Activated naive CD8-positive, alpha-beta T cell treated with anti-CD3 and anti-CD28 coated beads for 36 hours (primary cell): ENCODE measurements at places on chromosomes 12 and 14.

DNA sequence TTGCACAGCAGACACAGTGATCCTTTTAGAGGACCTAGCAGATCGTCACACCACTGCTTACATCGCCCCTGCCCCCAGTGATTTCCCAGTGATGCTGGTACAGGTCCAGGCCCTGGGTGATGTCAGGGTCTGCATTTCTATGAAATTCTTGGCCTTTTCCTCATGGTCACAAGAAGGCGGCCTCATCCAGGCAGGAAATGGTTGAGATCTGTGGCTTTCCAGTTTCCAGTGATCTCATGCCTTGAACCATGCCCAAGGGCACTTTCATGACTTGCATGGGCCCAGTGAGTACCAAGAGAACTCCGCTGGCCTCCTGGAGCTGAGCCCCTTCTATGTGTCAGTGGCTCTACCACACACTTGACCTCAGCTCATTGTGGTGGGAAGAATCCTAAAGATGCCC is 41.9 kb upstream of the BDKRB2 start:
- H3K27ac ChIP-seq, result no peak overlapping the region
- no peak overlapping the region for H3K4me3 ChIP-seq
- no peaks in the 10 kb centered on the region for H3K4me1 ChIP-seq

DNA sequence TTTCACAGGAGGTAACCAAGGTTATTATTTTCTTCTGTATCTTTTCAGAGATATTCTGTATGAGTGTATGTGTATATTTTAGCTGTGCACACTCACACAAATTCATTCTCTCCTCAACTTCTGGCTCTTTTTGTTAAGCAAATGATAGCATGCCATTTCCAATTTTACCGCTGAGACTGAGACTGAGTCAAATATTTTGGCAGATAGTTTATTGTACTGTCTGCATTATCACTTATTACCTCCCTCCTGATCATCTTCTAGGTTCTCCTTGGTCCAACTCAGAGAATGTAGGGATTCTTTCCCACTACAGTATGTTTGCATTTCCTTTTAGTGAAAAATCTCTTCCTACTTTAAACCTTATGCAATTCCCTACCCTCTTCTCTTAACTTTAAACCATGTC is 33.3 kb downstream of the DACT1 start:
- H3K27me3 ChIP-seq, result no peaks in the 10 kb centered on the region
- DNase-seq, result no peak
- no peak overlapping the region for H3K27ac ChIP-seq
- no peaks in the 10 kb centered on the region for H3K36me3 ChIP-seq
- H3K4me3 ChIP-seq, result no peak overlapping the region

DNA sequence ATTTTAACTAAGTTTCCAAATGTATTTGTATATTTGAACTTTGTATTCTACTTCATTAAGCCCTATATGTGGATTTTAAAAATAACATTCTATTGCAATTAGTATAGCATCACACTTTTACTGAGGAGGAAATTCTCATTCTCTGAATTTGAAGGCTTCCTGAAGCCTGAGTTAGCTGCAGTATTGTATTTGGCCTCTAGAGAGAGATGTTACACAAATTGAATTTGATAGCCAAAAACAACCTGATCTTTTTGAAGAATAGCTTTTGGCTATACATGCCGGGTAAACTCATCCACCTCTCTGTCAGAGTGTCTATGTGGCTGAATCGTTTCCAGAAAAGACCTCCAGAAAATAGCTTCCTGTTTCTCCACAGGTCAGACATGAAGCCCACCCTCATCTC is 316.5 kb upstream of the OR4E1 start:
- no peaks in the 10 kb centered on the region for H3K27me3 ChIP-seq
- no peak for DNase-seq
- no peaks in the 10 kb centered on the region for H3K36me3 ChIP-seq
- peaks cover 15% of the 10 kb centered on the region for H3K4me1 ChIP-seq

DNA sequence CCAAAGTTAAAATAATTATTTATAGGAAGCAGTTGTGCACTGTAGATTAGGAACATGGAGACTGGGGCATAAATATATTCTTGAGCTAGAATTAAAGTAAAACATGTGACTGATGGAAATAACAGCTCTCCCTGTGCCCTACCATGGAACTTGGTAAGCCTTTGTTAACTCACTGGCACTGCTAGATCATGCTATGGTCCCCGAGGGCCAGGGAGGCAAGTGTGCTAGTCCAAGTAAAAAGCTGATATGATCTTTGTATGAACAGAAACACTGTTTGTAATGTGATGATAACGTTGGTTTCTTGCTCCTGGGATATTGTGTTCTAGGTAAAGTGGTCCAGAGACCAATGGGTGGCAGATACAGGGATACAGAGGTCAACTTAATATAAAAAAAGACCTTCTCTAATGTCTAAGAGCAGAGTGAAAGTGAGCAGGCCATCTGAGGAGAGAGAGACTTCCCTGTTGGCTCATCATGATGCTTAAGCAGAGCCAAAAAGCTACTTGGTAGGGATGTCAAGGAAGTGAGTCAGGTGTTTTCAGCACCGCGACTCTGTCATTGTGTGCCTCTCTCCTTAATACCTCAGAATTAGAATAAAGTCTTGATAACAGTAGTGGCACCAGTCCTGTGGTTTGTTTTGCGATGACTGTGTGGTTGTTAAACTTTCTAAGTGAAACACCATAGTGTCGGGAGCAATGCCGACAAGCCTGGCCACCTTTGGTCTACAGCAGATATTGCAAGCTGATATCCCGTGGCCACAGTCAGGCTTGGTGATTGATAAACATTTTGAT is 27.6 kb downstream of the BICD1 start:
- H3K27me3 ChIP-seq, result no peaks in the 10 kb centered on the region
- peak overlapping the region; percentile 83 for H3K27ac ChIP-seq
- peak; percentile 70 for DNase-seq
- peaks cover 2% of the 10 kb centered on the region for H3K36me3 ChIP-seq

- no peaks in the 10 kb centered on the region for H3K27me3 ChIP-seq
- DNase-seq, result no peak
- H3K4me1 ChIP-seq, result peaks cover 28% of the 10 kb centered on the region
- no peak overlapping the region for H3K27ac ChIP-seq
- no peak overlapping the region for H3K4me3 ChIP-seq
Measured at GRCh38 chr12:46154221-46154985, 114.4 kb downstream of the SLC38A1 start.

- H3K36me3 ChIP-seq, result peaks cover 11% of the 10 kb centered on the region
- peaks cover 6% of the 10 kb centered on the region for H3K4me1 ChIP-seq
- no peak overlapping the region for H3K27ac ChIP-seq
- no peak overlapping the region for H3K4me3 ChIP-seq
- no peak for DNase-seq
- H3K27me3 ChIP-seq, result no peaks in the 10 kb centered on the region
Measured at GRCh38 chr14:75917322-75917945, 64.4 kb downstream of the TGFB3 start.

DNA sequence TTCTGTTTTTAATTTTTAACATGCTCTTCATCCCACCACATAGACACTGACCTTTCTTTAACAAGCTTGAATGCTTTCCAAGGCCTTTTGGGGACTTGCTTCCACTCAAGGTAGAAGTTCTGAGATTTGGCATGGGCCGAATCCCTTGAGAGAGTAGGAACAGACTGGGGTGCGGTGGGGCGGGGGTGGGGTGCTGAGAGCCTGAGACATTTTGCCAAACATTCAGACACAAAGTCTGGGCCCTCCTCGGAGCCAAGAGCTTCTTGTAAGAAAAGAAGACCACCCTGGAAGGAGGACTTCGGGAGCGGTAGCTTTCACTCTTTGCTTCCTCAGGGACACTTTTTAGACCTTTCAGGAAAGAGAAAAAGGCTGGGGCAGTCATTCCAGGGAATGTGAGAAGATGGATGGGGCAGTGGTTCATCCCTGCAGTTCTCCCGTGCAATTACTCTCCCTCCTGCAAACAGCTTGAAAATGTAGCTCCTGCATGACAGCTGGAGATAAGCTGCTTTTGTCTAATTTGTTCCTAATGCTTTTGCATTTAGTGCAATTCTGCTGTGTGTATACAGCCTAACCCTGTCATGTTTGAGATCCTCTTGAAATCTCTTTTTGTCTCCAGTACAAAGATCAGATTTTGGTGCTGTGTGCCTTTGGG is 16.3 kb upstream of the MYO1H start:
- H3K27ac ChIP-seq, result no peak overlapping the region
- H3K4me3 ChIP-seq, result no peak overlapping the region
- H3K36me3 ChIP-seq, result no peaks in the 10 kb centered on the region
- peaks cover 5% of the 10 kb centered on the region for H3K27me3 ChIP-seq
- DNase-seq, result no peak

DNA sequence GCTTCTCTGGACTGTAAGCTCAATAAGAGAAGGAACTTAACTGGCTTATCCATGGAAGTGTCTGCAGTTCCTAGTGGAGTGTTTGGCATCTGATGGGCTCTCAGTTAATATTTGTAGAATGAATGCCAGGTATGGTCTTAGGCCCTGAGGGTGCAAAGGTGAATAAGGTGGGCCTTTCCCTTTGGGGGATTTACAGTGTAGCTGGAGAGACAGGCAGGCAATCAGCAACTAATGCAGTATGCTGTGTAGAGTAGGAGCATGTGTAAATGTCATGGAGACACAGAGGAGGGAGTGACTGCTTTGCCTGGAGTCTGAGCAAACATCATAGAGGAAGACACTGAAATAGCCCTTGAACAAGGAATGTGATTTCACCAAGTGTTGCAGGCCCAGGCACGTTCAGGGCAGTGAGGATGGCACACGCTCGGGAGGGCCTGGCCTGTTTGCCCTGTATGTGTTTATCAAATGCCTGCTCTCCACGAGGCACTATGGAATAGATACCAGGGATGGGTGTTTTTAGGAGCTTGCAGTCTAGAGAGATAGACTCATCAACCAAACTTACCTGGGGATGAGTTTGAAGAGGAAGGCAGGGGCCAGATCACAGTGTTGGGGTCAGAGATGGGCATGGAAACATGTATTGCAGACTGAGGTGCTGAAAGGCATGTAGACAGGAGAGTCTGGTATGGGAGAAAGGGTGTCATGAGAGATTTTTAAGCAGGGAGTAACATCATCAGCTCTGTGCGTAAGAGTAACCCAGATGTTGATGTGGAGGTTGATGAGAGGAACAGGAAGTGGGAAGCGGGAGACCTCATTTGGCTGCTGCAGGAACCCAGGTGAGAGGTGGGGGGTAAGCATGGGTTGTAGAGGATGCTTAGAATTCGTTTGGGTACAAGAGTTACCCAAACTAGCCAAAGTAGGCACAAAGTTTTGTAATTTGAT is 54.1 kb downstream of the PLXNC1 start:
- peak overlapping the region; percentile 30 for H3K27ac ChIP-seq
- H3K4me1 ChIP-seq, result peaks cover 44% of the 10 kb centered on the region
- H3K4me3 ChIP-seq, result no peak overlapping the region
- peaks cover 19% of the 10 kb centered on the region for H3K36me3 ChIP-seq

- H3K4me1 ChIP-seq, result peaks cover 36% of the 10 kb centered on the region
- H3K27ac ChIP-seq, result no peak overlapping the region
- peaks cover 6% of the 10 kb centered on the region for H3K36me3 ChIP-seq
- H3K4me3 ChIP-seq, result no peak overlapping the region
- DNase-seq, result no peak
Measured at GRCh38 chr14:61625165-61625564, 70.1 kb upstream of the HIF1A start.

GRCh38 chr12:75783093-75783877 is 248.3 kb downstream of the PHLDA1 start:
- DNase-seq, result no peak
- no peaks in the 10 kb centered on the region for H3K36me3 ChIP-seq
- H3K27me3 ChIP-seq, result peaks cover 14% of the 10 kb centered on the region
- no peak overlapping the region for H3K27ac ChIP-seq
- H3K4me1 ChIP-seq, result peaks cover 8% of the 10 kb centered on the region

DNA sequence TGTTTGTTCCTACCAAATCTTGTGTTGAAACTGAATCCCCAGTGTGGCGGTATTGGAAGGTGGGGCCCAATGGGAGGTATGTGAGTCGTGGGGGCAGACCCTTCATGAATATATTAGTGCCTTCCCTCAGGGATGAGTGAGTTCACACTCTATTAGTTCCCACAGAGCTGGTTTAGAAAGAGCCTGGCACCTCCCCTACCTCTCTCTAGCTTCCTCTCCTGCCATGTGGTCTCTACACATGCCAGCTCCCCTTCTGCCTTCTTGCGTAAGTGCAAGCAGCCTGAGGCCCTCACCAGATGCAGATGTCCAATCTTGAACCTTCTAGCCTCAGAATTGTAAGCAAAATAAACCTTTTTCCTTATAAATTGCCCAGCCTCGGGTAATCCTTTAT is 105.8 kb downstream of the SPTSSA start:
- H3K36me3 ChIP-seq, result no peaks in the 10 kb centered on the region
- no peak overlapping the region for H3K4me3 ChIP-seq
- H3K27ac ChIP-seq, result no peak overlapping the region
- H3K27me3 ChIP-seq, result no peaks in the 10 kb centered on the region

GRCh38 chr12:83997423-83997822 is 915.2 kb downstream of the SLC6A15 start:
- no peaks in the 10 kb centered on the region for H3K4me1 ChIP-seq
- H3K4me3 ChIP-seq, result no peak overlapping the region
- H3K27ac ChIP-seq, result no peak overlapping the region
- no peaks in the 10 kb centered on the region for H3K27me3 ChIP-seq
- H3K36me3 ChIP-seq, result no peaks in the 10 kb centered on the region
- DNase-seq, result no peak

- H3K4me1 ChIP-seq, result peaks cover 44% of the 10 kb centered on the region
- no peak for DNase-seq
- H3K27ac ChIP-seq, result no peak overlapping the region
- peaks cover 26% of the 10 kb centered on the region for H3K36me3 ChIP-seq
Measured at GRCh38 chr14:75147423-75148071, 20.7 kb upstream of the NEK9 start.

- H3K27me3 ChIP-seq, result peaks cover 4% of the 10 kb centered on the region
- H3K36me3 ChIP-seq, result no peaks in the 10 kb centered on the region
- H3K4me1 ChIP-seq, result peaks cover 6% of the 10 kb centered on the region
Measured at GRCh38 chr12:96078231-96079135, 43.1 kb upstream of the LTA4H start.

GRCh38 chr14:34460295-34460694 is 1.7 kb downstream of the SPTSSA start:
- peak overlapping the region; percentile 95 for H3K4me3 ChIP-seq
- H3K4me1 ChIP-seq, result peaks cover 11% of the 10 kb centered on the region
- H3K27me3 ChIP-seq, result no peaks in the 10 kb centered on the region
- no peak overlapping the region for H3K27ac ChIP-seq
- H3K36me3 ChIP-seq, result no peaks in the 10 kb centered on the region

DNA sequence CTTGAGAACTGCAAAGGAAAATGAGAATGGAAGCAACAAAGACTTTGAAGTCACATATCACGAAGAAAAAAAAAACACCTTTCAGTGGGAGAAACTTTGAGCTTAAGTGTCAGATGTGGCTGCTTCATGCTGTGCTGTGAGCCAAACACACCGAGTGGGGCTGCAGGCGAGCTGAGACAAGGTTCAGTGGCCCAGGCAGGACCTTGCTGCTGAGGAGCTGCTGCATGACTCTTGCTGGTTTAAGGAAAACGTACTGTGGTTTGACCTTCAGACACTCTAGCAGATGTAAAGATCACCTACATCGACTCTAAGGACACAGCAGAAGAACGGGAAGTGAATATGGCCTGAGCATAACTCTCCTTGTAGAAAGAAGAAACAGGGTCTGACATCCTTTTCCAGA is 118.1 kb upstream of the OR4E1 start:
- H3K27me3 ChIP-seq, result peaks cover 4% of the 10 kb centered on the region
- H3K27ac ChIP-seq, result no peak overlapping the region
- peaks cover 3% of the 10 kb centered on the region for H3K36me3 ChIP-seq
- peak; percentile 0 for DNase-seq
